ENCODE measurements at places on chromosomes 3 and 15.

GRCh38 chr3:69994919-69995318, 4.6 kb upstream of the SAMMSON start:
- no peak for DNase-seq

DNA sequence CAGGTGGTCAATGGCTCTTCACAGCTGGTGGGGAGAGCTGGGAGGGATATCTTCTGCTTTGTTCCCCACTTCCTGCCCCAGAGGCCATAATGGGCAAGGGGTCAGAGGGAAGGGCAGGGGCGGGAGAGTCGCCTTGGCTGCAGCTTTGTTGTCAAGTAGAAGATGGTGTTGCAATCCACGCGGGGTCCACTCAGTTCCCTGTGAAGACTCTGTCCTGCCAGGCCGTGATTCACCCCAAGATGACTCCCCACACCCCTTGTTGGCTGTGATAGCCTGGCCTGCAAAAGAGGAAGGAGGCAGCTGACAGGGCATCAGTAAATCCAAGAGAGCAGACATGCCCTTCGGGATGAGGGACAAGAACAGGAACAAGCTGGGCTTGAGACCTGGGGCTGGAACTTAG, 6.9 kb downstream of the GALNT15 start:
- DNase-seq = no peak

DNA sequence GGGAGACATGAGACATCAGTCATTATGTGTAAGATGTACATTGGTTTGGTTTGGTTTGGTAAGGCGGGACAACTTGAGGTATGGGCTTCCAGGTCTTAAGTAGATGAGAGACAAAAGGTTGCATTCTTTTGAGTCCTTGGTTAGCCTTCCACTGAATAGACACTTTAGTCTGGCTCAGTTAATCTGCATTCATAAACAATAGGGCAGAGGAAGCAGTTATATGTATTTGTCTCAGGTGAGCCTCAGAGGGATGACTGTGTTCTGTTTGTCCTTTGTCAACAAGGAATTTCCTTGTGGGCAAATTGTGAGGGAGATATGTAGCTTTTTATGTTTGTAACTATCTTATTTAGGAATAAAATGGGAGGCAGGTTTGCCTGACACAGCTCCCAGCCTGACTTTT, 50.4 kb downstream of the TCF12 start:
- no peak for DNase-seq

GRCh38 chr3:157857440-157857839, 248.8 kb downstream of the SHOX2 start:
- DNase-seq = no peak

- no peak for DNase-seq
These were observed 1.0 kb upstream of the CXCR6 start for GRCh38 chr3:45942051-45942825.

DNA sequence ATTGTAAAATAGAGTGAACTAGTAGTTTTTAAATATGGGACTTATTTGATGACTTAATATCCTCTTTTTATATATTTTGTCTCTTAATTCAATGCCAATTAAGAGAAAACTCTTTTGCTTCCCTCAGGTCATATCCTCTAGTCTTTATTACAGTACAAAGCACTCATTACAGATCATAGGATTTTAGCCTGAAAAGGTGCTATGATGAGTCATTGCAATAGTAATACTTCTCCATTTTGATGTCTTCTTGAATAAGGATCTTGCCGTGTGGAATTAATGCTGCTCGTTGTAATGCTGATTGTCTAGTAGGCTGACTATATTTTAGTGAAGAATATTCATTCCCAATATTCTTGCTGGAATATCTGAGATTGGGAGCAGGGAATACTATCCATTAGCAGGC, 612.2 kb upstream of the GOLIM4 start:
- no peak for DNase-seq

- no peak for DNase-seq
These were observed 80.7 kb downstream of the CHST2 start for GRCh38 chr3:143200001-143200924.

GRCh38 chr15:41656188-41656587, 4.0 kb upstream of the MGA start:
- DNase-seq = no peak

GRCh38 chr3:146227486-146227885, 23.4 kb downstream of the PLSCR4 start:
- DNase-seq = no peak

GRCh38 chr15:39028069-39028468, 463.5 kb upstream of the RASGRP1 start:
- DNase-seq = no peak

DNA sequence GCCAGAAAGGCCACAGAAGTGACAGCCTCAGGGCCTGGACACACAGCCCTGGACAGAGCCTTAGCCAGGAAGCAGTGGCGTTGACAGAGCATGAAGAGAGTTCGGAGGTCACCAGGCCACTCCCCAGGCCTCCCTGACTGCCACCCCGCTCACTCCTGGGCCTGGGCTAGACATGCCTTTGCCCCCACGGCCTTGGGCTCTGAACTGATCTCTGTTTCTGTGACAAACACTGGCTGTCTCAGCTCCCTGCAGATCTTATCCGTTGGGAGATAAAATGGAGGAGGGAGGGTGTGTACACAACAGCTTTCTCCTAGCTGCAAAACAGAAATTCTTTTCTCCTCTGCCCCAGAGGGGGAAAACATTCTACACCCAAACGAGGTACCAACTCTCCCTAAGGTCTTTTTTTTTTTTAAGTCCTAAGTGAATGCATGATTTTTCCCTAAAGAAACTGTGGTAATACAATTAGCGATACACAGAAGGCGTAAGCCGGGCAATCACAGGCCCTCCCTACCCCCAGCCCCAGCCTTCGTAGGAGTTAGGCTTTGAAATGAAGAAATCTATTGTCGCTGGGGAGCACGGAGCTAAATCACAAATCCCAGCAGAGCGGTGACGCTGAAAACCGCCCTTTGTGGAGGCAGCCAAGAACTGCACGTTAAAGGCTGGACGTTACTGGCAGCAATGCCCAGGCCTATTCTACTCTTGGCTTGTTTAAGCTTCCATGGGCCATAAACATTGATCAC, 45.0 kb downstream of the SRGAP3 start:
- DNase-seq = no peak

- DNase-seq = no peak
These were observed 3.5 kb downstream of the UBE2E1 start for GRCh38 chr3:23809294-23809693.

DNA sequence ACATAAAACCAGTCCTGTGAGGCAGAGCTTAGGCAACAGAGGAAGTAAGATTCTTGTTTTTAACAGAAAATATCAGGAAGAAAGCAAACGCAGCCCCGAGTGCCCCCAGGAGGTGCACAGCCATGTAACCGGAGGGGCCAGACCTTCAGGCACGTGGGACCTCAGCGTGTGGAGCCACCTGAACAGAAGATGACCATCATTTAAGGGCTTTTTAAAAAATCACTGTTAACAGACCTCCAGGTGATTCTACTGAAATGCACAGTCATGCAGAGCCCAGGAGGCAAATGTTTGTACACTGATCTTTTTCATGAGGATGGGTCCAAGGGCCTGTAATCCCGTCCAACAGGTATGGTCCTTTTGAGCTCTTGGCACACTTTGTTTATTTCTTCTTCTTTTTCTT, 38.8 kb downstream of the SPG21 start:
- no peak for DNase-seq

DNA sequence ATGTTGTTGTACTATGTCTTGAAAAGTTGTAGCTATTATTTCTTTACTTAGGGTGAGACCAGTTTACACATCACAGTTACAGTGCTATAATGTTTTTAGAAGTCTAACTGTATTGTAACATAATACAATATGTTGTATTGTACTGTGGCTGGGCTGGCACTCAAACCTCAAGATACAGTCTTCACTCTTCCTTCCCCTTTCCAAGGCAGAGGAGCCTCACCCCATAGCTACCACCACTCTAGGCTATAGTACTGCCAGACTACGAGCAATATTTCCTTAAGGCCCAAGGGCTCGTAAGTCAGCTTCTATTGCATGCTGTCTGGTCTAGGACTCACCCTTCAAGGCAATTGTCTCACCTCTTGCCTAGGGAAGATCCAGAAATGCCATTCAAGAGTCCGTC, 597.7 kb downstream of the OTOL1 start:
- no peak for DNase-seq

DNA sequence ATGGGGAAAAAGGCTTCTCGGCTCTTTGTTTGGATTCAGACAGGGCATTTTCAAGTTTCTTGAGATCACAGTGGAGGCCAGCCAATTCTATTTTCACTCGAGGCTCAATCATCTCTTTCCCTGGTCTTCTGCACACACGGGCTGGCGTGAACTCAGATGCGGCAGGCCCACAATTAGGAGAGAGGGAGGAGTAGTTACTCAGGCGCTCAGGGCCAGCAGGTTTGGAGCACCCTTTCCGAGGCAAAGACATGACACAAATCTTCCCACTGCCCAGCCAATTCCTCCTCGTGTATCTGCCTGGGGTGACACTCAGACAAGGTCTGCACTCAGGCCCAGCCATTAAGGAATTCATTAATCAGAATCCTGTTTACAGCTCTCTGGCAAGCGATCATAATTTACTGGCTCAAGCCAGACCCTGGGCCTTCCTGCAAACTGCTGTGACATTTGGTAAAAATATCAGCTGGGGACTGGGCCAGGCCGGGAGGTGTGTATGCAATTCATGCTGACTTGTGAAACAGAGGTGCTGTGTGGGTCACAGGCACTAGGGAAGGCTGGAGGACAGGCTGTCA, 68.1 kb upstream of the TLE3 start:
- peak; percentile 37 for DNase-seq

GRCh38 chr3:124209426-124209825, 217.5 kb upstream of the ROPN1 start:
- no peak for DNase-seq

DNA sequence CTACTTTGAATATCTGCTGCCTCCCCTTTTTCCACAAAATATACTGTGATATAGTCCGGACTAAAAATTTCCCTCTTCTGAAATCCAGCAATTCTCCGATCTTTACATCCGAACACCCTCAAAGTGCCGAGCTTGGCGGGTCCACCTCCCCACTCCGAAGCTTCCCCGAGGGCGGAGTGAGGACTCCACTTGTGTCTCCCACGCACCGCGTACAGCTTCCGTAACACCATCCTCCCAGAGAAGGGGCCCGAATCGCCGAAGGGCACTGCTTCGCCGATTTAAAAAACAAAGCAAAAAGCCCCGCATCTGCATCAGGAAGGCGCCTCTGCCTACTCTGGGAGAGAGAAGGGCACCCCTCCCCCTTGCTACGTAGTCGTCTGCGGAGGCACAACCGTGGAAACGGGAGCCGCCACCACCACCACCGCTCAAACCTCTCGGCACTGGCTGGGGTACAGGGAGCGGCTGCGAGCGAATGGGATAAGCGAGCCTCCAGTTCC, 551 bp downstream of the NCBP2 start:
- DNase-seq = peak; percentile 64

DNA sequence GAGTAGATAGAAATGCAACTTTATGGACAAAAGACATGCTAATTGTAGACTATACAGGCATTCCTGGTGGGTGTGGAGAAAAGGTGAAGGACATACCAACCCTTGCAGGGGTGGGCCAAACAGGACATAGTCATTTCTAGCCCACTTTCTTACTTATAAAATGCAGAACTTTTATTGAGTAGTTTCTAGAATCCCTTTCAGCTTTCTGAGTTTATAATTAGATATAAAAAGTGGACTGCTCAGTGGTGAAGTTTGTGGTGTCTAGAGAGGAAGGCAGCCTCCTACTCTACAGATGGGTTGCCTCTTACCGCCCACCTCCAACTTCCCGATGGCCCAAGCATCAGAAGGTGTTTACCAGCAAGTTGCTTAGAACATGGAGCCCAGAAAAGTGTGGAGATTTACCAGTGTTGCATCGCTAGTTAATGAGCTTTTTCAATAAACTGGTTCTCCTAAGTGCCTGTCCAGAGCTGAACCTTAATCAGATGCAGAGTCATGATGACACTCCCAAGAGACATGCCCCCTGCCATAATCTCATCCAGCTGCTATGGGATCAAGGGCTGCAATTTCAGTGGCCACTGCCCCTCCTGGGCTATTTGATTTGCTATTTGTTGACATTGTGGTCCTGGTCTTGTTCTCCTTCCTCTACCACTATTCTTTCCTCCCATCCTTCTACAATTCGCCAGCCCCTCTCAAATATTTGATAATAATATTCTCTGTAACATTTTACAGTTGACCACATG, 77.5 kb upstream of the STRIT1 start:
- DNase-seq = no peak

- DNase-seq = peak; percentile 83
These were observed 3.6 kb upstream of the SH2D7 start for GRCh38 chr15:78088773-78089080.

DNA sequence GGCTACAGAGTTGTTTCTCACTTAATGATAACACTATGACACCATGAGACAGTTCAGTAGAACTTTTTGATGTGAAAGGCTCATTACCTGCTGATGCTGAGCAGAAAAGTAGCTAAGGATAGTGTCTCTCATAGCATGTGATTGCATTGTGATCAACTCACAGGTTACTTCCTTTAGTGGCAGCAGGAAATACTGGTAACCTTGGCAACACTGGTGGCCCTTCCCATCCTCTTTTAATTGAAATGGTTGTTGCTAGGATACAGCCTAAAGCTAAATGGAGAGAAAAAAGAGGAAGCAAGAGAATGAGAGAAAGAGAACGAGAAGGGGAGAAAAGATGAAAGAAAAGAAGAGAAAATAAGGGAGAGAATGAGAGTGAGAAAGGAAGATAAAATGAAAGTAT, 204.7 kb upstream of the GAP43 start:
- no peak for DNase-seq

DNA sequence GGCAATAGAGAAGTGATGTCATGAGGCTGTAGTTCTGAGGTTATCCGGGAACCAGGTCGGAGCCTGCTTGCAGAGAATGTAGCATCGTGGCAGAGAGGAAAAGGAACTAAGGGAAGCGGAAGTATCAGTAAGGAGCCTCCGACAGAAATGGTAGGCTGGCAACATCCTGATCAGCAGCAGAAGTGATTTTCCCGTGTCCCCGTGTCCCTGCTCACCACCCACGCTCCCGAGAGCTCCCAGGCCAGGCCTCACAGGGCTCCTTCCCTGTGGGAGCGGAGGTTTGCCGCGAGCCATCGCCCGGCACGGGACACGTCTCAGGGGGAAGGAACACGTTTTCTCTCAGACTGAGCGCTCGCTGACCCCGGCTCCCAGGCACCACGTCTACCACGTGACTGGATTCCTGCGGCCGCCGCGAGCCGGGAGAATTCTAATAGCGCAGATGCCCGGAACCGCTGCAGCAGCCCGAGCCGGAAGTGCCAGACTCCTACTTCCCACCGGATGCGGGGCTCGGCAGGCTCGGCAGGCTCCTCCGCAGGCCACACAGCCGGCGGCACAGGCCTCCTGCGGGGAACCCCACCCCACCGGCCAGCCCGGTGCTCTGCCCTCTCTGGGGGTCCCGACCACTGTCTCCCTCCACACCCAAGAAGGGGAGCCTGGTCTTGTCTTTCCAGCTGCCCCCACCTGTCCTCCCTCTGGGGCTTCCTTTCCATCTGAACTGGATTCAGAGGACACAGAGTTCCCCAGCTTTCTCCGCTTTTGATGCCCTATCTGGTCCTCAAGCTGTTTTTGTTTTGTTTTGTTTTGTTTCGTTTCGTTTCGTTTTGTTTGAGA, 99.3 kb downstream of the BDH1 start:
- peak; percentile 85 for DNase-seq

DNA sequence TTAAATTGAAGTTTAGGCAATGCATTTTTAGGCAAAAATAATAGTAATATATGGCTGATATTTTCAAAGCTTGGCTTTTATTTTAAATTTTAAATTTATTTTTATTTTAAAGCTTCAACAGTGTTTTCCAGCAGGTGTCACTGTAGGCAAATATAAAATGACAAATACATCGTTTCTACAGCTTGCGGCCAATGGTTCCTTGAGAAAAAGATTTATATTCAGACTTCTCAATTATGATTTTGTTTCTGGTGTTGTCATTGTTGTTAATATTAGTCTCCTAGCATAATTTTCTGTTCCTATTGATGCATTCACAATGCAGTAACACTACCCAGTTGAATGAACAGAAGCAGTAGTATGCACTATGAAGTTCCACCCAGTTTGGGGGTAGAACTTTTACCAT, 220.7 kb upstream of the DNAJC19 start:
- no peak for DNase-seq

All from left colon (tissue), 2 donors.